ENCODE measurements at places on chromosomes 5 and 9.

DNA sequence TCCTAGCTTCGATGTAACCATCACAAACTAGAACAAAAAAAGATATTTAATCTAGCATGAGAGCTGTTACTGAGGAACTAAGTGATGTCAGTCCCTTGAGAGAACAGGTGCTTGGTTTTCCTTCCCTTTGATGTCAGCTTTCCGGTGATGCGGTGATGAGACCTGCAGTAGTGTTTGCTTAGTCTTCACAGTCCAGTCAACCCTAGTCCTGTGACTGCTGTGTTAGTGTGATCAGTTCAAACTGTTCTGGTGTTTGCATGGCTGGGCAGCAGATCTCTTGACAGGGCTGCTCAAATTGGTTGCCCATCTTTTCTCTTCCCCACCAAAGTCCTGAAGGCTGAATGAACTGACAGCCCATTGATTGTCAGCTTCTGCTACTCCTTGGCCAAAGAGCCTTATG lies 608.6 kb upstream of the DAB2 start:
- no peak for DNase-seq

DNA sequence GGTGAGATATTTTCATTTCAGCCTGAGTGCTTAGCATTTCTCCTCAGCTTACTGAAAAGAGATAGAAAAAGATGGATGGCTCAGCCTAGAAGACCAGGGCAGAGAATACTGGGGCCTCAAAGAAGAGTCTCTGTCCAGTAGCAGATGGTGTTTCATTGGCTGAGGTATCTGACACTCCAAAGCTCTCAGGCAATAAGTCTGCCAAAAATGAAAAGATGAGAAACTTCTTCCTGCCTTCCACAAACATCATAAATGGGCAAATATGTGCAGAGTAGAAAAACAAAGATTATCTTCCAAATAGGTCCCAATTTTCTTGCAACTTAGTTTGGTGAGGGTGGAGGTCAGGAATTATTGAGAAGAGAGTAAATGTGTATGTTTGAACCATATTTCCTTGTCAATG lies 87.4 kb upstream of the ICE1 start:
- DNase-seq, result no peak

DNA sequence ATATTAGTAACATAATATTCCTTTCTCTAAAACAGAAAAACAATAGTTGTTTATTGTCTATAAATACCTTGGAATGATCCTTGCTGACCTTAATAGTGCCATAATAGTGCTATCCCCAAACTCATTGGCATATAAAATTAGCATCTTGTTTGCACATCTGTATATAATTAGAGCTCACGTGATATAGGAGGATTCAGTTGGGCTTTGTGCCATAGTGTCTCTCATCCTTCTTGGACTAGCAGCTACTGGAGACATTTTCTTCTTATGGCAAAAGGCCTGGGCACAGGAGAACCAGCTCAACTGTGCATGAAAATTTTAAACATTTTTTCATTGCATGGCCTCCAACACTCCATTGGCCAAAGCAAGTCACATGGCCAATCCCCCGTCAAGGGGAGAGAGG lies 342.5 kb downstream of the SPATA31D1 start:
- DNase-seq, result no peak

- DNase-seq, result peak; percentile 41
Measured at GRCh38 chr9:136644593-136645351, 17.9 kb upstream of the EGFL7 start.

DNA sequence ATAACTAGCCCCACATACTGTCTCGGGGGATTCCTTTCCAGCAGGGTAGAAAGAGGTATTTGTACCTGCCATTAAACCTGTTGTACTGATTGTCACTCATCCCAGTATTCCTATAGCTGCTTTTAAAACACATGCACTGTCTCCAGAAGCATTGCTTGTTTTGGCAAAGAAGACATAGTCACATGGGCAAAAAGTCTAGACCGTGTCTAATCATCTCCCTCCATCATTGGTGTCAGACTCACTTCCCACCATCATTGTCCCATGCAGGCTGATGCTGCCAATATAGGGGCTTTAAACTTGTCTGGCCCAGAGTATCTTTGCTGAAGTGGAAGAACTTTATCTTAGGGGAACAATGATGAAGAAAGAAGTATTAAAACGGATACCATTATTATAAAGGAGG lies 12.6 kb downstream of the DNAJC21 start:
- DNase-seq, result no peak

DNA sequence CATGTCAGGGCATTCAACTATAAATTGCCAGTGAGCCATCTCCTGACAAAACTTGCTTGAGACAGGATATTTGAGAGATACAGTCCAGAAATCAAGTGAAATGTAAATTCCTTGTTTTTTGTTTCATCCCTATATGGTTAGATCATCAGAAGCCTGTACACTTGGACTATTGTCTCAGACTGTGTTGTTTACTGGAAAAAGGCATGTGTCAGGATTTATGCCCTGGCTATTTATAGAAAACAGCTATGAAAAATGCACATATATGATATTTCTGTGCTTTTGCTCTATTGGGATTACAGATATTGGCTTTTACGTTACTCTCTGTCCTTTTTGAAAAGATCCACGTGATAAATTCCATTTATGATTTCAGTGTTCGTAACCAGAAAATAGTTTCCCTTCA lies 44.2 kb downstream of the IL31RA start:
- DNase-seq, result no peak

GRCh38 chr5:159163701-159164046 lies 45.7 kb downstream of the RNF145 start:
- DNase-seq, result no peak

DNA sequence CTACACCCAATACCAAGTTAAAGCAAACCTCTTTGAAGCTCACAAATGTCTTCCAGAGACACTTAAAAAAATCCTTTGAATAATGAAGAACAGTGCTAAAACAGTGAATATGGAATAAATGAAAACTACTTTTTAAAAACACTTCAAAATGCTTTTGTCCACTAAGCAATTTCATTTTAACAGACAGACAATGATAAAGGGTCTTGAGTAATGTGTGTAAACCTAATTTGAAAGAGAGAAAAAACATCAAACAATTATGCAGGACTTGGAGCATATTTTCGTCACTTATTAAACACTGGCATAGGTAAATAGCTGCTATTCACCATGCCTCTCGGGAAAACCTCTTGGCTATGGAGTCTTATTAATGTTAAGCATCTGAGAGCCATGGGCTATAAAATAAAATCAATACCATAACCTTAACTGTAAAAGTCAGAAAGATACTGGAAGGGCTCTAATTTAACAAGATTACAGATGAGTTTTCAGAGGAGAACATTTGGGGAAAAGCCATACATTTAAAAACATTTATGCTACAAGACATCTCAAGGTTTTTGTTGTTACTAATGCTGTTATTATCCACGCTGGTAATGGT lies 177.8 kb downstream of the NFIB start:
- no peak for DNase-seq

GRCh38 chr9:20526500-20527319 lies 95.6 kb downstream of the MLLT3 start:
- no peak for DNase-seq

DNA sequence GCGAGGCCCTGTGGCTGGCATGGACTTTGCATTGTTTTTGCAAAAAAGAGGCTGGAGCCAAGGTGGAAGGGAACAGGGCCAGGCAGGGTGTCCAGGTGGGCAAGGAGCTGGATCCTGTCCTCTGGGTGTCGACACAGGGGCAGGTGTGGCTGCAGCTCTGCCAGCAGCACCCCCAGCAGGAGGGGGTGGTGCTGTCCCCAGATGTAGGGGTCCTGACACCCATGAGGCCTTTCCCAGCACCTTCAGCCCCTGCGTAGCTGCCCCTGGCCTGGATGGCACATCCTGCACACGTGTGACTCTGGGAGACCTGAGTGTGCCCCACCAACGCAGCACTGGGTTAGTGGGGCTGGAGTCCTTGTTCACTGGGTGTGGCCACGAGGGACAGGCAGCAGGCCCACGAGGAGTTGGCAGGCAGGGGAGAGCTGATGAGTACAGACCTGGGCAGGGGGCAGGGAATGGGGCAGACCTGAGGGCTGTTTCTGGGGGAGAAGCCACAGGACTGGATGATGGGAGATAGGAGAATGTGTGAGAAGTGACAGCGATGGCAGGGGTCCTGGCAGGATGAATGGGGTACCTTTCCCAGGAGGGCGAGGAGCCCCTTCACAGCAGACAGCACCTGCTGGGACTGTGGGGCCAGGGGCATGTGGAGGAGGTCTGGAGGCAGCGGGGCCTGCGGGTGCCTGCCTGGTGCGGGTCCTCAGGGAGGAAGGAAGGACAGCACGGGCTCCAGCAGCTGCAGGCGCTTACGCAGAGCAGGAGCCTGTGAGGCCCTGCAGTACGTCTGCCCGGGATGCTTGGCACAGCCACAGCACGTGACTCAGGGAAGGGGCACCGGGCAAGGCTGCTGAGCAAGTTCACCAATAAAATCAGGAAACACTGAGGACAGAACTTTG lies 3.6 kb upstream of the RASGEF1C start:
- DNase-seq, result no peak

All from activated gamma-delta T cell (primary cell).